ENCODE measurements at places on chromosomes 2 and 18.

- DNase-seq = no peak
Measured at GRCh38 chr2:34031097-34031496, 432.0 kb upstream of the FAM98A start.

DNA sequence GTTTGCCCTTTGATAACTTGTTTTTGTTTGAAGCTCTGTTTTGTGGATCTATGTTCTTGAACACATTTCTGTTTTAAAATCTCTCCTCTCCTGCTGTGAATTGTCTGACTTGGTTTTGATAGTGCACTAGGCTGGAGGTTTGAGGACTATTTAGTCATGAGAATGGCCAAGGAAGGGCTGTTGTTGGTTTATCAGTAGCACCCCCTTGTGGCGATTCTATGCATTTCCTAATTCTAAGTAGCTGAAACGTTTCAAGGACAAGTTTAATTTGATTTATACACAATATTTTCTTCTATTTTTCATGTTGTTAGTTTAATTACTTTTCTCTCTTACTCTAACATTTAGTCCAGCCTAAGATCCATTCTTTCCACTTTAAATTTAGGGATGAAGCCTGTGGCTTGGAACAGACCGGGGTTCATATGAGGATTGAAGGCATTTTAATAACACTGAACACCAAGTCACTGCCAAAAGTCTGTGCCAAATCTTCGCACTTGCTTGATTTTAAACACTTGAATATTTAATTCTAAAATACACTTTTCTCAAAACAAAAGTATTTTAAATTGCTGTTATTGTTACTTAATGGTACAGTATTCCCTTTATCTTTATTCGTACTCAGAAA is 166.0 kb downstream of the SOCS6 start:
- no peak for DNase-seq

GRCh38 chr2:88751768-88752167 is 60.3 kb downstream of the RPIA start:
- DNase-seq = no peak

- no peak for DNase-seq
Measured at GRCh38 chr2:49834433-49834832, 680.1 kb upstream of the FSHR start.

GRCh38 chr2:143942486-143942885 is 577.4 kb downstream of the ZEB2 start:
- DNase-seq = no peak

DNA sequence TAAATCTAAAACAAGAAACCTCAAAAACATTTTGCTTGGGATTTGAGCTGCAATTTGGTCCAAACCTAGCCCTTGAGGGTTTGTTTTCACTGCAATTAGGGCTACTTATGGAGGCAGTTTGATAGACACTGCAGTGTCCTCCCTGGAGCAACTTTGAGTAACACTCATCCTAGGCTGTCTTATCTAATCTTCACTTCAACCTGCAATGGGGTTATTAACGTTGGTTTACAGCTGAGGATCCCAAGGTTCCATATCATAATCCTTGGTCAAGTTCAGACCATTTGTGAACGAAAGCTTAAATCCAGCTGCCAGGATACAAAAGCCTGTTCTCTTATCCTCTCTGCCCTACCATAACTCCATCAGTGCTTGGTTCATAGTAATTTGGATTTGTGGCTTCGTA is 2.5 kb downstream of the ANXA4 start:
- no peak for DNase-seq

DNA sequence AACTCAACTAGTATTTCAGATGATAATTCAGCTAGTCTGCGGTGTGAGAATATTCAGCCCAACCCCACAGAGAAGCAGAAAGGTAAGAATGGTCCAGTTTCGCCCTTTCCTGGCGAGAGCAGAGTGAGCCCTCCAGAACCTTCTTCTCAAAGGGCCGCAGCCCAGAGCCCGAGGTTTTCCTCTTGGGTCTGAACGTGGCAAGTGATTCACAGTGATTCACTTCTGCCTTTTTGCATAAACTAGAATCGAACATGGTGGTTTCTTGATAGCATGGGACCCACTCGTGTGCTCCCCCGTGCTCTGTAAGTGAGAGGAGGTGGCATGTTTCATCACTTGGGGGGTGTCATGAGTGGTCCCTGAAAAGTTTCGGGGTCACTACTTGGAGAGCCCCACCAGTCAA is 24.2 kb downstream of the TRAF3IP1 start:
- DNase-seq = no peak

DNA sequence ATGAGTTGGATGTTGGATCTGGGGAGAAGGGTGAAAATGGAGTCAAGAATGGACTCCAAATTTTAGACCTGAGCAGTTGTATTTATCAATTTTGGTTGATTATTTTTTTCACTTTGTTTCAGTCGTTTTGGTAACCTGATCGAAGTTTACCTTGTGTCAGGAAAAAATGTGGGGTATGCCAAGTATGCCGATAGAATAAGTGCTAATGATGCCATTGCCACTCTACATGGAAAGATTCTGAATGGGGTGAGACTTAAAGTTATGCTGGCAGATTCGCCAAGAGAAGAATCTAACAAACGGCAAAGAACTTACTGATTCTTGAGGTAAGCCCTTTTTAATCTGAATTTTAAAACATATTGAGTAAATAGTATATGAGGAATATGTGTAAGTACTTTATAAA is 13.6 kb downstream of the RBM45 start:
- no peak for DNase-seq

DNA sequence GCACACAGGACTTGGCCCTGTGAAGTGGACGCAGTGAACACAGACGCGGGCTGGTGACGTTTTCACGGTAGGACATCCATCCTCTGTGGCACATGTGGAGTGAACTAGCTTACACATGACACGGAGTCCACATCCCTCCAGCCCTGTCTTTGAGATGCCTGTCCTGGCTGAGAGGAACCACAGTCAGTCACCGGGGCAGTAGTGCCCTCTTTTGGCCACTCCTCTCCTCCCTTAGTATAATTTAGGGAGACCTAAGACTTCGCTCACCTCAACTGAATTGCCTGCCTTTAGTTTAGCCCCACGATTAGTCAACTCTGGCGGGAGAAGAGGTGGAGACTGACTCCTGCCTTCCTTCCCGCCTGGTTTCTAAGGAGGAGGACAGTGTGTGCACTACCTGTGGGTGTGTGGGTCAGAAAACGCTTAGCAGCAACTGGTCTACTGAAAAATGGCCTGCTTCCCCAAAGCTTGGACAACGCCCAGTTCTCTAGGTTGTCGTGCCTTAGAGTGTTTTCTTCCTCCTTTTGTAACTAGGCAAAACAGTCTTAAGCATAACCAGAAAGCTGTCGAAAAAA is 70.6 kb downstream of the MBP start:
- no peak for DNase-seq

DNA sequence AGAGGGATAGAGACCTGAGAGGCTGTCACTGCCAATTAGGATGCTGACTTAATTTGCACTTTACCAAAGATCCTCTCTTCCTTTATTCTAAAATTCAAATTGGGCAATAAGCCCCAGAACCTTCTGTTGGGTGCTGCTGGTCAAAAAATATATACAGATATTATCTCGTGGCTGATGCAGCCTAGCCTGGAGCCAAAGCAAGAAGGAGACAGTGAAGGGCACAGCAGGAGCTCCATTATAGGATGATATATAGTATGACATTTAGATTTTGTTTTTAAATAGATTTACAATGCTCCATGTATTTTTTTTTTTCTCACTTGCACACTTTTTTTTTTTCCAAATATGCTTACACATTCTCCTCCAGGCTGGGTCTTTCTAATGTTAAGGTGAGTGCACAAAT is 579.3 kb downstream of the PIK3C3 start:
- no peak for DNase-seq

DNA sequence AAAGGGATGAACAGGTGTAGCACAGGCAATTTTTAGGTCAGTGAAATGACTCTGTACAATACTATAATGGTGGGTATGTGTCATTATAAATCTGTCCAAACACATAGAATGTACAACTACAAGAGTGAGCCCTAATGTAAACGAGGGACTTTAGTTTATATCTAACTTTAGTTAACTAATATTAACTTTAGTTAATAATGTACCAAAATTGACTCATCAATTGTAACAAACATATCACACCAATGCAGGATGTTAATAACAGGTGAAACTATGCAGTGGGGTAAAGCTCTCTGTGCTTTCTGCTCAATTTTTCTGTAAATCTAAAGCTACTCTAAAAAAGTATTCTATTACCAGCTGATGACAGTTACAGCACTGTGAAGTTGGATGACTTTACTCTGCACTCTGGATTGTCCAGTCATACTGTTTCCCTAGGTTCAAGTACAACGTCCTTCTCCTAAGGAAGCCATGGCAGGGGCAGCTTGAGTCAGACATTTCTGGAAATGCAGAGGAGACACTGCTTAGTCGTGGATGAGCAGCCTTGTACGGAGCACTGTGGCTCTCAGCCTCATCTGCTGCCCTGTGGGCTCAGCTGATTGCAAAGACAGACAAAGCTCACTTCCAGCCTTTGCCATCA is 26.1 kb downstream of the TGFA start:
- DNase-seq = no peak

DNA sequence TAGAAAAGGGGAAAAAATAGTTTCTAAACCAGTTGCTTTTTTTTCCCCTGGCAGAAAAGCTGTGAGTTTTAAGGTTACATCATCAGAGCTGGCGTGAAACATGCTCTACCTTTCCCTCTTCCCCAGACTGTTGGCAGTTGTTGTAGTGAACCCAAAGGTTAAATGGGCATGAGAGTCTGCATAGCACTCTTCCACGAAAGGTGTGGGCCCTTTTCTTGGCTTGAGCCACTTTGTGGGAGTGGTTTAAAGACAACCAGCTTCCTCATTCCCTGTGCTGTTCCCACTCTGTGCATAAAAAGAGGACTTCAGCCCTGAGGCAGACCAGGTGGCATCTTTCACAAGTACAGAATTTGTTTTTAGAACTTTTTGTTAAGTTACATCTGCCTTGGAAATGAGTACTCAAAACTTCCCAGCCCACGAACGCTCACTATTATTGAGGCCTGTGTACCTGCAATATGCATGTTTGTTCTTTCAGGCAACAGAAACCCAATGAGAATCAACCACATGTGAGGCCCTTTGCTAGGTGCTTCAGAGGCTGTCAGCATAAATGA is 243.8 kb downstream of the BABAM2 start:
- DNase-seq = no peak

DNA sequence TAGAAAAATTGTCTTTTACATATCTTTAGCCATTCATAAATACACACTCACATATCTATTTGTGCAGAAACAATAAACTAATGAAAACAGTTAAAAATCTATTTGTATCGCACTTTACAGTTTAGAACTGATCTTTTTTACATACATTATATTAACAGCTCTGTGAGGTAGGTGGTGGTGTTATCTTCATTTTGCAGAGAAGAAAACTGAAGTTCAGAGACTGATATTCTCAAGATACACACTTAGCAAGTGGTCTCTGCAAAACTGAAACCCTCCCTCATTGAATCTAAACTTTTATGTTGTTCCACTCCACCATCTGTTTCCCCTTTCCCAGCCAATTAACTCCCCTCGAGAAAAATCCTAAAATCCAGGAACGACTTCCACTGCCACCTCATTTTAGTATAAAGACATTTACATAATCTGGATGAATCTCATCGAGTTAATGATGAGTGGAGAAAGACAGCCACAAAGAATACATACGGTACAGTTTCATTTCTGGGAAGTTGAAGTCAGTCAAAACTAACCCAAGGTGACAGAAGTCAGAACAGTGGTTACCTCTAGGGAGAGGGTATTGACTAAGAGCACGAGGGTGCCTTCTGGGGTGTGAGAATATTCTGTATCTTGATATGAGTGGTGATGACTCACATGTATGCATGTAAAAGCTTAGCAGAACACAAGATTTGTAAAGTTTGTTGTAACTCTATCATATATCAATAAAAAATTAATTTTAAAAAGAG is 524.2 kb upstream of the TCF4 start:
- DNase-seq = no peak

- no peak for DNase-seq
Measured at GRCh38 chr18:79459946-79460480, 64.3 kb downstream of the NFATC1 start.

- DNase-seq = no peak
Measured at GRCh38 chr18:58536534-58537271, 92.2 kb downstream of the ALPK2 start.

DNA sequence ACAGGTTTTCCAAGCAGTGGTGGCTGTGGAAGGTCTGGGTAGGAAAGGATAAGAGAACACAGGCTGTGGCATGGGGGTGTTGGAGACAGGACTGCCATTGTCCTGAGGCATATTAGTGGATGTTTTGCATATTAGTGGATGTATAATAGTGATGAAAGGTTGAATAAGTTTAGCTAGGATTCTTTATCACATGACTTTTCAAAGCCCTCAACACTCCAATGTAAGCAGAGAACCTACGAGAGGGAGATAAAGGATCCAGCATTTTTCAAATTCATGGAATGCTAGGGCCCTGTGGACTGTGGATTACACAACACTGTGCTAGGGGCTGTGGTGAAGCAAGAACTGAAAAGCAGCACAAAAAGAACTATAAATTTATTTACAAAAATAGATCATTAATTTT is 63.2 kb downstream of the POLE4 start:
- no peak for DNase-seq

Measured in activated CD4-positive, CD25-positive, alpha-beta regulatory T cell treated with anti-CD3 and anti-CD28 coated beads, Interleukin-2, amount 50 U/mL, for 72 hours (primary cell).